ENCODE measurements at places on chromosomes 6 and 20.

DNA sequence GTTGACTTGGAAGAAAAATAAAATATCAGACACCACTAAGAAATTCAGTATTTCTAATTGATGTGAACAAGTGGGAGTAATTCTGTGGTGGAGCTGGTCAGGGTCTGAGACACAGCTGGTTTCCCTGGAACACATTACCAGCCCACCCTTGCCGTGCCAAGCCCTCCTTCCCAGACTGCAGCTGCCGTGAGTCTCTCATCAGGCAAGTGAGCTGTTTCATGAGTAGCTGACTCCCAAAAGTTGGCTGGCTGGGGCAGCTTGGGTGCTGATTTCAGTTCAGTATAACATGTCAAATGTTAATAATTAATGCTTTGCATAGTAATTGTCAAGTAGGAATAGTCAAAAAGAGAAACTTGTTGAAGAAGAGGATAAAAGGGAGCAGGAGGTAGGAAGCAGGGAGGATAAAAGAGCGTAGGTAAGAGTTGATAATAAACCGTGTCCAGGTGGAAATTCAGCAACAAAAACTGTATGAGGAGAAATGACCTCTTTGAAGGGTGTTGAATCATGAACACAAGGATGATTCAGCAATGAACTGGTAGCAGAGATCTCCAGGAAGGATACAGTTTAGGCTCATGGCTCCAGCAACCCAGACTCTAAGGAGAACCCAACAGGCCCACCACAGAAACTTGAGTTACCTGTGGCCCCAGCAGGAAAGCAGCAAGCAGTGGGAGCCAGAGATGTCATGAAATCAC lies 110.9 kb upstream of the SSTR4 start:
- no peak for DNase-seq

GRCh38 chr20:16552015-16552414 lies 21.2 kb downstream of the KIF16B start:
- no peak for DNase-seq

GRCh38 chr20:4226330-4227084 lies 211.1 kb upstream of the RNF24 start:
- DNase-seq, result no peak

DNA sequence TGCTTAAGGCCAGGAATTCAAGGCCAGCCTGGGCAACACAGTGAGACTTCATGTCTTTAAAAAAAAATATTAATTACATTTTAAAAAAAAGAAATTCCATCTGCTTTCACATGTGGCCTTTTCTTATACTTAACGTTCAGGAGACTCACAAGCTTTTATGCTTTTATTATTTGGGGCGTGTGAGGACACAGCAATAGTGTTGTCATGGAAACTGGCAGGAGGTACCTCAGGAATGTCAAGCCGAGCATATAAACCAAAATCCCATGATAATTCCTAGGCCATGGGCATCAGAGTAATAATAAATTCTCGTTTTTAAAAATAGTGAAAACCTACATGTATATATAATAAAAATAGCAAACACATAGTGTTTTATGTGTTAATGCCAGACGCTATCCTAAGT lies 89.8 kb downstream of the IYD start:
- no peak for DNase-seq

DNA sequence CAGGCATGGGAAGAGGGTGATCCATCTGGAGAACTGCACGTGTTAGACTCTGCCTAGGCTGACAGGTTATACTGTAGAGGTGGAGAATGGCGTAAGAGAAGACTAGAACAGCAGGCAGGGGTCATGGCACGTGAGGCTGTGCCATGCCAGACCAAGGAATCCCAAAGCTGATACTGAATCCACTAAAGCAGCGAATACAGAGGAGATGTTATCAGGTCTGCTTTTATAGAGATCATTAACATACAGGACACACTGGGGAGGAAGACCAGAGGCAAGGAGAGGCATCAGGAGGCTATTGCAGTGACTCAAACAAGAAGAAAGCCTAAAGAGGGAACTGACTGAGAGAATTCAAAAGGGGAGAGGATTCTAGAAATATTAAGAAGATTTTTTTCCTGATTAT lies 12.9 kb downstream of the PHACTR1 start:
- DNase-seq, result no peak

GRCh38 chr6:16602035-16602434 lies 159.2 kb downstream of the ATXN1 start:
- no peak for DNase-seq

DNA sequence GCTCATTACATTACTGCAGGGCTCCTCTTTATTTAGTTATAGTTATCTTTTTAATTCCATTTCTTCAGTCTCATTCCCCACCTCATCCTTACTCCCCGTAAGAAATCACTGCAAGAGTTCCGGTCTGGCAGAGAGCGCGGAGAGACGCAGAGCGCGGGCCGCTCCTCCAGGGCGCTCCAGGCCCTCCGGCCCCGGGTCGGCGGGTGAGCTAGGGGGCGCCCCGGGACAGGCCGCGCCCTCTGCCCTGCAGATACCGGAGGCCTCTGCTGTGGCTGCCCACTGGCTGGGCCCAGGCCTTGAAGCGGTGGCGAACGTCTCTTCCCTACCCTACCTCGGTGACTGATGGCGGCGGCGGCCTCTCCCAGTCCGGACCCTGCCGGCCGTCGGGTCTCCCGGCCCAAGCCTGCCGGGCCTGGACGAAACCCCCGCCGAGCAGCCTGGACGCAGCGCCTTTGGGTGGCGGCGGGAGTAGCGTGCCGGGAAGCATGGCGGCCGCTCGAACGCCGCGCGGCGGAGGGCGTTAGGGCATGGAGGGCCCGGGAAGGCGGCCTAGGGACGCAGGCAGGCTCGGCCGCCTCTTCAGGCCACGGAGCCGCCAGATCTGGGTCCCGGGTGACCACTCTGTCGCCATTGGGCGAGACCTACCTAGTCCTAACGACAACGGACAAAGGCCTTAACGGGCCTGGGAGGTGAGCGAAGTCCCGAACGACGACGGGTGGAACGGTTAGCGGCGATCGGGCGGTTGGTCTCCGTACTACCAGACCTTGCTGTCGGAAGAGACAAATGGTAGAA lies 16.4 kb upstream of the HMGN4 start:
- peak; percentile 89 for DNase-seq

GRCh38 chr20:62123450-62124118 lies 1.3 kb downstream of the LSM14B start:
- peak; percentile 58 for DNase-seq
